ENCODE measurements at places on chromosomes 1 and 21.

DNA sequence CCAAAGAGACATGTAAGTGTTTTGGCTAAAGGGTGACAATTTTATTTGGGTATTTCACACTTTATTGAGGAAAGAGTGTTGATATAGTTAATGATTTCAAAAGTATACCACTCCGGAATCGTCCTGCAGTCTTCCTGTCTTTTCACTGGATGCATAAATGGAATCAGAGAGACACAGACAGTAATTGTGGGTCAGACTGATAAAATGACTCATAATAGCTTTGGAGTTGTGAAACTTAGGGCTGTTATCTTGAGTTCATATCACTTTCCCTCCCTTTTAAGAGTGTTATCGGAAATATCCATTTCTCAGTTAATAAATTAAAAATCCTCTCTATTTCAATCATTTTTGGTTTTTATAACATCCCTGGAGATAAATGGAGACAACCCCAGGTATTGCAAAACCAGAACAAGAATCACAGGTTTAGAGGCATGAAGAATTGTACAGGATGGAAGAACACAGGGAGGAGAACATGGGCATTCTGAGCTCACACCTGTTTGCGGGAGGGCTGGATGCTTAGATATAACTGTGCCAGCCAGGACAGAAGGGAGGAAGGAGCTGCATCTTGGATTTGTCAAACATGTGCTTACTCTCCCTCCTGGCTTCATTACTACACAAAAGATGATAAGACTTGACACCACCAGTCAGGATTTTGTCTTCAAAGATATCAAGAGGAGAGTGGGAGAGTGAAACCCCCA lies 185.4 kb downstream of the LMO4 start:
- no peak for DNase-seq

DNA sequence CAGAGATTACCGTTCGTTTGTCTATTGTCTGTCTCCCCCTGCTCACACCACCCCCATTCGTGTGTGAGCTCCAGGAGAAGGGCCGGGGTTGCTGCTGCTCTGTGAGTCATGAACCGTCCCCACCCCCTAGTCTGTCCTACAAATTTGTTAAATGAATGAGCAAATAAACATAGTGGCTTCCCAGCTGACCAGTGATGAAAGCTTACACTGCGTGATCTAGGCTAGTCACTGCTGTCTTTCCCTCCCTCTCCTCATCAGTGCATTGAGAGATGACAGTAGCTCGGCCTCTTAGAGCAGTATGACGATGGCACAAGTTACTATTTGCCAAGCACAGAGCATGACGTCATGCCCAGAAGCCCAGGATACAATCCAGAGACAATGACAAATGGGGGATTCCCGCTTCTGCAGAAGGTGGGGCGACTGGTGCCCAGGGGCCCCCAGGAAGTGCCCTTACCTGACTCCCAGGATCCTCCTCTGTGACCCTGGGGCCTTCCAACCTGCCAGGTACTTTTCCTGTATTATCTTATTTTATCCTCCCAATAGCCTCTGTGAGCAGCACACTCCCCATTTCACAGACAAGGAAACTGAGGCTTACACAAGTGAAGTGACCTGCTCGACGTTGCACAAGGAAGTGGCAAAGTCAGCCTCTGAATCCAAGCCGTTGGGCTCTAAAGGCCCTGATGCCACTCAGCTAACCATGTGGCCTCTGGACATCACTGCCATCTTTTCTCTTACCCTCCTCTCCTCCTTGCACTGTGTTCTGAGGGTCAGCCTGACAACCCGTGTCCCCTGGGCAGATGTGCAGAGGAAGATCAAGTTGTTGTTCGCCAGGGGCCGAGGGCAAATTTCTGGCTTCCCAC lies 8.6 kb upstream of the EPHA2 start:
- no peak for DNase-seq

DNA sequence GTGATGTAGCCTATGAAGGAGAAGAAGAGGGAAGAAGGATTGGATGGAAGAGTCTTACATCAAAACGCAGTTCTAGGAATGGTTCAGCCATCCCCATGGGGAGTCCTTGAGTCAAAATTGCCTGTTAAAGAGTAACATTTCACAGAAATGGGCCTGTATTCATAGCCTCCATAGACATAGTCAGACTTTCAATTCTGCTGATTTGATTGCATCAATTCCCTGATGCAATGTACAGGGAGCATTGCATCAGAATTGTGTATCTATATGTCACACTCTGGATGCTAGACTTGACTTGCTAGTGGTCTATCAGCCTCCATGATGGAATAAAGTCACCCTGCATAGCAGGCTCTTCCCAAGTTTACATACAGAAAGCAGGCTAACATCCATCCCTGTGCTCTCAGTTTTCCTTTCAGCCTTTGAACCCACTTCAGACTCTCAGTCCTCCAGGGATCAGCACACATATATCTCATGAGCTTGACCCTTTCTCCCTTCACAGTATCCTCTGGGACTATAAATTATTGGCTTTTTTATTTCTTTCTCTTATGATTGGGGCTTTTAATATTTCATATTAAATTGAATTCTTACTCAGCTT lies 1111.7 kb upstream of the B3GALT2 start:
- DNase-seq: no peak

DNA sequence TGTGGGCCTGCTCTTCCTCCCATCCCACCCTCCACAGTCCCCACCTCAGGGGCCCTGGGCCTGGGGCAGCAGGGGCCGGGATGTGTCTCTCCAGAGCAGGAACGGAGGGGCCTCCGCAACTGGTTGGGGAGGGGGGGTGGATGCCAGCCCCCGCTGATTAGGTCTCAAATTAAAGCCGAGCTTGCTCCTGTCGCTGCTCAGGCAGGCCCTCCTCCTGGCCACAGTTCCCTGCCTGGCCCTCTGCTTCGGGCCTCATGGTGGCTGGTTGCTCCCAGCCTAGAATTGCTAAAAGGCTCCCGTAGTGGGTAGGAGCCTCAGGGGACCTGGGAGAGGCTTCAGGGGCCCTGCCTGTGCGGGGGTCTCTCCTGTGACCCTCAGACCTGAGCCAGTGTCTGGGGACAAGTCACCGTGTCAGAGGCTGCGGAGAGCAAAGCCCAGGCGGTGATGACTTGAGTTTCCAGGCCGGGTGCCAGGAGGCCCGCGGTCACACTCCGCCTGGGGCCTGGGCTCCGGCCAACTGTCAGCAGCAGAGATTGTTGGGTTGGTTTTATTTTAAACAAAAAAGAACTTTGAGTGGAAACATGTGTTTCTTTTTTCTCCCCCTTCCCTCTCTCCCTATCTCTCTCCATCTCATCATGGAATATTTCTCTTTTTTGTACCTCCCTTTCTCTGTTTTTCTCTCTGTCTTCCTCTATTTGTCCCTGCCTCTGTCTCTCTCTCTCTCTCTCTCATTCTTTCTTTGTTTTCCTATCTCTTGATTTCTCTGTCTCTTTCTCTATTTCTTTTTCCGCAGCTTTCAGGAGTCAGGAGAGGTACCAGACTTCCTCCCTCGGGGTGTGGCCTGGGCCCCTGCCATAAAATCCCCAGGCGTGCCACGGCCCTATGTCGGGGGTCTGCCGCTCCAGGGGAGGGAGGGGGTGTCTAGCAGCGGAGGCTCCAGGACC lies 20.0 kb upstream of the EPHA2 start:
- no peak for DNase-seq

GRCh38 chr1:53435151-53435550 lies 24.0 kb upstream of the DMRTB1 start:
- DNase-seq: no peak

DNA sequence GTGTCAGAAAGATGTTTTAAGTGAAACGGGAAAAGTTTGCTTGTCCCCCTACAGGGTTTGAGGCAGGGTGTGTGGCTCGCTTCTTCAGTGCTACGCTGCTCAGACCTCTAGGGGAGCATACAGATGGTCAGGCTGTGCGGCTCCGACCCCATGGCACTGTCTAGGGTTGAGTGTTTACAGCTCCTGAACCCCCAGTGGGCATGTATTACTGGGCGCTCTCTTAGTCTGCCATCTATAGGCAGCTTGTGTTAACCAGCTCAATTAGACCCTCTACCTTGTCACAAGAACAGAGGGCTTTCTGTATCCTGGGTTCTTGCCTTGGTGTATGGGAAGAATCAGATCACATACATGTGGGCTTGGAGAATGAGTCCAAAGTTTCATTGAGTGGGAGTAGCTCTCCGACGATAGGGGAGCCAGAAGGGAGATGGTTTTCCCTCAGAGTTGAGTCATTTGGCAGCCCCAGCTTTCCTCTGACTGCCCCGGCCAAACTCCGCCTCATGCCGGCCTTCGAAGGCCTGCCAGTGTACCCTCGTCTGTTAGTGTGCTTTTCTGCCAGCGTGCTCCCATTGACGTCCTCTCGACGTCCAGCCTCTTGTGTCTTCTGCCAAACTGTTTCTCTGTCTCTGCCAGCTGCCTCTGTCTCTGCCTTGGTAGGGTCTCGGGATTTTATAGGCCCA lies 38.6 kb upstream of the ADGRL4 start:
- DNase-seq: no peak
